ENCODE measurements at places on chromosomes 12 and 14.

GRCh38 chr12:48764521-48764920, 24.4 kb downstream of the ADCY6 start:
- DNase-seq: no peak

DNA sequence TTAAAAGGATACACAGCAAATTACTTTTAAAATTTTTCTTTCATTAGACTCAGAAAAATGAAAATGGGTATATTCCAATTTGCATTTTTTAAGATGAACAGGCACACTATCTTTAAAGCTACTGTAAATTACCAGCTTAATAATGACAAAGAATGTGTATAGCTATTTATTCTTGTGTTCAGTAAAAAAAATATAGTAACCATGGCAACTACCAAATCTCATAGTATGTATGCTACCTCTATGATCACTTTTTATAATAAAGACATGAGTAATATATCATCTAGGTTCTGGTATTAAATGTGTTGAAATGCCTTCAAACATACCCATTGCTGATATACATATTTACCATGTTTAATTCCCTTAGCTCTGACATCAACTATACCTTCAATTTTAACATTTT, 383.2 kb downstream of the FOXG1 start:
- DNase-seq: no peak

DNA sequence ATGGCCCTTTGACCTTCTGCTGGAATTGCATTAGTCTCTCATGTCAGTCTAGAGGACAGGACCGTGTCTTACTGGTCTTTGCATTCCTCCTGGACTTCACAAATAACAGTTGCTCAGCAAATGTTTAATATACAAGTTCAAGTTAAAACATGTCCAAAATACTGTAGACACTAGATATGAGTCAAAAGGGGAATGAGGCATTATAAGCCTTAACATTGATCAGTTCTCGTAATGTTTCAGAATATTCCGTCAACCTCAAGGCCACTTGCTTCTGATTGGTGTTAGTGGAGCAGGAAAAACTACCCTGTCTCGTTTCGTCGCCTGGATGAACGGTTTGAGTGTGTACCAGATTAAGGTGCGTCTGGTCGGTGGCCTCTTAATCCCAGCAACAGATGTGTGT, 59.9 kb downstream of the HSP90AA1 start:
- DNase-seq: no peak

- DNase-seq: no peak
Observed at GRCh38 chr14:45867046-45867894, 614.3 kb upstream of the MIS18BP1 start.

- no peak for DNase-seq
Observed at GRCh38 chr12:131120831-131121271, 167.1 kb downstream of the ADGRD1 start.

GRCh38 chr12:90366286-90366685, 588.7 kb downstream of the CCER1 start:
- no peak for DNase-seq

DNA sequence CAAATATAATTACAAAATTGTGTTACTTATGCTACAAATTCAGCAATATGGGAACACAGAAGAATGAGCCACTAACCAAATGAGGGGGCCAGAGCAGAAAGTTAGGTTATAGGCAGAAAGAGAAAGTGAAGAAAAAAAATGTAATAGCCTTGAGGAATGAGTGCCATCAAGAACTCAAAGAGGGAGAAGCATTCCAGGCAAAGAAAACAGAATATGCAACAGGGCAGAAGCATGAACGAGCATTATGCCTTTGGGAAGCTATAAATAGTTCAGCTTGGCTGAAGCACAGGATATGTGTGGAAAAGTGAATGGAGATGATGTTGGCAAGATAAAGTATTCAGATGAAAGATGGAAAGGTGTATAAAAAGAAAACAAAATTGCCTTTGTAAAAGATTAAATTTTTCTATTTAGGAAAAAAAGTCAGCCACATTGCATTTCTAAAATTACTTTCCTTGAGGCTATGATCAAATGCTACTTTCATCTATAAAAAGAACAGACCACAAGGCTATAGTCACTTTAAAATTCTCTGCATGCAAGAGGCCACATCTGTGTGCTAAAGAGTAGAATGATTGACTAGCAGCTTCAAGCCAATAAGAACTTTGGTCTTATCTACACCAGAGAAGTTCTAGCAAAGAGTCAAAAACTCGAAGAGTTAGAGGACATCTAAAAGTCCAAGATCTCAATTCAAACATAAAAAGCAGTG, 193.6 kb upstream of the GARIN6 start:
- no peak for DNase-seq

DNA sequence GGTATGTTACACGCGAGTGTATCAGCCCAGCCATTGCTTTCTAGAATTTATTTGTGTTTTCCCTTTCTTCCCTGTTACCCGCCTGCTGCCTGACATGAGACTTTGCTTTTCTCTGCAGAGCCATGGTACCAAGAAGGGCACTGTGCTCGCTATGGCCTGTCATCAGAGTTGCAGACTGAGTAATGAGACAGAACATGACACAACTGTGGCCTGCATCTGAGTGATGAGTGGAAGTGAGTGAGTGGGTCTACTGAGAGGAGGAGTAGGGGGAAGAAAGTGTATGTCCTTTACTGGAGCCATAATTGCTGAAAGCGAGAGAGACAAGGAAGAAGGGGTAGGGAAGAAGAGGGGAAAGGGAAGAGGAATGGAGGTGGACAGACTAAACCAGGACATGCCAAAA, 2.9 kb downstream of the RILPL1 start:
- no peak for DNase-seq

DNA sequence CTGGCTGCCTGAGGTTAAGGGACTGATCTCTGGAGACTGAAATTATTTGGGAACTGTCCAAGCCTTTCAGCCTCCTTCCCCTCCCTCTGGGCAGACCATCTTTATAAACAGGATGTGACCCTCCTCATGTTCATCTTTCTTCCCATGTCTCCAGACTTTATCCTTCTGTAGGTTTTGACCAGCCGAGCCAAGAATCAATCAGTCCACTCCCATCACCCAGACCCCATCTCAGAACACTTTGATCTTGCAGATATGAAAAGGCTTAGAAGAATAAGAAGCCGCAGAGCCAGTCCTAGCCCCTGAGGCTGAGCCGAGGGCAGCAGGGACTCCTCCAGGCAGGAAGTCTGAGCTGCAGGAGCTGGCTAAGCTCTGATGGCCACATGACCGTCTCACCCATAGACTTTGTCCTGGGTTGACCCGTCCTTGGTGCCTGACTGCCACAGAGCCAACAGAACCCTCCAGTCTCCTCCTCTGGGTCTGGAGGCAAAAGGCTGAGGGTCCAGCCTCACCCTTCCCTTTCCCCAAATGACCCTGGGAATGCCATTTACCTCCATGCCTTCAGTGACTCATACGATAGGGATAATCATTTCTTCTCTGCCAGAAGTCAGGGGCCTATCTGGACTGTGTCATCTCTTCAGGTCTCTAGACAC, 1.6 kb downstream of the KRT71 start:
- no peak for DNase-seq

- DNase-seq: no peak
Observed at GRCh38 chr12:112525426-112525809, 106.7 kb downstream of the PTPN11 start.

DNA sequence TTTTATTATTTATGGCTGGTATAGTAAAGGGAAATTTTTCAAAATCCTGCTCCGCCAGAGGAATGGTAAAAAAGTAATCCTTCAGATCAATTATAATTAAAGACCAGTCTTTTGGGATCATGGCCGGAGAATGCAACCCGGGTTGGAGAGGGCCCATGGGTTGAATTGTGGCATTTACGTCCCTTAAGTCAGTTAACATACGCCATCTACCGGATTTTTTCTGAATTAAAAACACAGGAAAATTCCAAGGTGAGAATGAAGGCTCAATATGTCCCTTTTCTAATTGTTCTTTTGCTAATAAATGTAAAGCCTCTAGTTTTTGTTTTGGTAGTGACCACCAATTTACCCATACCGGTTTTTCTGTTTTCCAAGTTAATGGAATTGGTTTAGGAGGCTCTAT, 602.8 kb downstream of the ALG10 start:
- DNase-seq: no peak

- no peak for DNase-seq
Observed at GRCh38 chr14:37588956-37589714, 5.9 kb downstream of the FOXA1 start.

- DNase-seq: no peak
Observed at GRCh38 chr12:77392467-77393088, 327.2 kb upstream of the E2F7 start.

DNA sequence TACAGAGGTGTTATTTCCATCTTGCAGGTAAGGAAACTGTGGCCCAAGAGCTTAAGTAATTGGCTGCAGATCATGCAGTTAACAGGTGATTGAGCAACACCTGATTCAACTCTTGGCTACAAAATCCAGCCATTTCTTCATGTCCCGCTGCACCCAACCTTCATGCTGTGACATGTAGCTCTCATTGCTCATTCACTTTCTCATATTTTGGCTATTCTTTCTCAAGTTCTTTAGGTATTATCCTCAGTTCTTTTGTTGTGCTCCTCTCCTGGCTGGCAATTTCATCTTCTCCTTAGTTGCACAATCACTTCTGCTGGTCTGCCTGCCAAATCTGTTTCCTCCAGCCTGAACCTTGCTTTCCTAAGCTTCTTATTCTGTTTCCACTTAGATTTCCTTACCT, 300.8 kb downstream of the SSPN start:
- DNase-seq: no peak

Measured in esophagus squamous epithelium (tissue), 5 donors.